ENCODE measurements at places on chromosomes 16 and 17.

- no peak for DNase-seq
Observed at GRCh38 chr17:76966486-76967181, 98.4 kb downstream of the MGAT5B start.

DNA sequence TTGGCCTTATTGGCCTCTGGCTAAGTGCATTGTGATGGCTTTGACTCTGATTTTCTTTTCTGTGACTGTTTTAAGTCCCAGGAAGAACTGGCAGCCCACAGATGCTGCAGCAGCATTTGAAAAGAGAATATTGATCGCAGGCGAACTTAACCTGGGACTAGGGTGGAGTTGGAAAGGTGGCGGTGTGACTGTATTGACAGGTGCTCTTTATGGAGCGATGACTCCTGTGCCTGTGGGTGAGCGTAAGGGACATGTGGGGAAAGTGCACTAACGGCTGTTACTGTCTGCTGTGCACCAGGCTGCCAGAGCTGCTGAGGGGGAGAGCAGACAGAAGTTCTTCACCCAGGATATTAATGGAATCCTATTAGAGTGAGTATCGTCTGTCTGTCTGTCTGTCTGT is 21.3 kb downstream of the UBN1 start:
- DNase-seq: no peak

DNA sequence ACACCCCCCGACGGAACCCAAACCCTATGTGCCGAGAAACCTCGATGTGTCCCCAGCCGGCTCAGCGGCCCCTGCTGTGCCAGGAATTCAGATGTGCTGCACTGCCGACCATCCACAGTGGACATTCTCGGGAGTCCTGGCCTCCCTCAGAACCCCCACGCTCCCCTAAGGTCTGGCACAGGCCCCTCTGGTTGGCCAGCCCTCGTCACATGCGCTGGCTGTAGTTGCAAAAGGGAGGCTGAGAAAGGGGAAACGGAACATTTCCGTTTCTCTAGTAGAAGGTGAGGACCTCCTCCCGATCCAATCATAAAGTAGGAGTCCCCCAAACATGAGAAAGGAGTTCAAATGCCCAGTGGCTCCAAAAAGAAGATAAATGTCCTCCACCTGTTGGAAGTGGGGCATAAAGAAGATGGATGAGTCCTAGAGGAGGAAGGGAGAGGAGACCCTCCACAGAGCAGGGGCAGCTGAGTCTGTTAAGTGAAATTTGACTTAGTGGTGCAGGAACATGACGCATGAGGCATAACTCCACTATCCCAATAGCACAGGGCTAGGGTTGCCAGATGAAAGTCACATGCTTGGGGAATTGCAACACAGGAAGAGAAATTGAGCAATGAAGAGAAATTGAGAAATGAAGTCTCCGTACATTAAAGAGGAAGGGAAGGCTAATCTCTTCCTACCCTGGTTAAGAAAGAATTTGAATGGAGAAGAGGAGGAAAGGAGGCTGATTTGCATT is 49.3 kb upstream of the WSB1 start:
- DNase-seq: peak; percentile 85

GRCh38 chr16:87854053-87854906 is 15.0 kb downstream of the SLC7A5 start:
- DNase-seq: no peak

- DNase-seq: no peak
Observed at GRCh38 chr17:3915581-3915994, 677 bp downstream of the P2RX1 start.

- DNase-seq: no peak
Observed at GRCh38 chr17:64634218-64634617, 27.9 kb downstream of the SMURF2 start.

DNA sequence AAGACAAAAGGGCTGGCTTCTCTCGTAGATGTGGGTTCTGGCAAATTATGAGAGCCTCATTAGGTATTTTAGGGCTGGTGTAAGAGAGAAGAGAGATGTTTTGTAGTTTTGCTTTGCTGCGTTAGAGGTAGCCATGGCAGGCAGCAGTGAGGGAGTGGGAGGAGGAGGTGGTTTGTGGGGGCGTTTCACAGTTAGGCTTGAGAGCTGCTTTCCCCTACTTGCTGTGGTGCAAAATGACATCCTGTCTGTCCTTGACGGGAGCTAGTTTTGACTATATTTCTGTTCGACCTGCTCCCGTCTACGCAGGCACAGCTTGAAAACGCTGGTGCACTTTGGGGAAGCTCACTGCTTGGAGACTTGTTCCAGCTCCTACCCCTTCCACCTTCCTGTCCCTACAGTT is 75.5 kb downstream of the SLC5A11 start:
- DNase-seq: no peak

DNA sequence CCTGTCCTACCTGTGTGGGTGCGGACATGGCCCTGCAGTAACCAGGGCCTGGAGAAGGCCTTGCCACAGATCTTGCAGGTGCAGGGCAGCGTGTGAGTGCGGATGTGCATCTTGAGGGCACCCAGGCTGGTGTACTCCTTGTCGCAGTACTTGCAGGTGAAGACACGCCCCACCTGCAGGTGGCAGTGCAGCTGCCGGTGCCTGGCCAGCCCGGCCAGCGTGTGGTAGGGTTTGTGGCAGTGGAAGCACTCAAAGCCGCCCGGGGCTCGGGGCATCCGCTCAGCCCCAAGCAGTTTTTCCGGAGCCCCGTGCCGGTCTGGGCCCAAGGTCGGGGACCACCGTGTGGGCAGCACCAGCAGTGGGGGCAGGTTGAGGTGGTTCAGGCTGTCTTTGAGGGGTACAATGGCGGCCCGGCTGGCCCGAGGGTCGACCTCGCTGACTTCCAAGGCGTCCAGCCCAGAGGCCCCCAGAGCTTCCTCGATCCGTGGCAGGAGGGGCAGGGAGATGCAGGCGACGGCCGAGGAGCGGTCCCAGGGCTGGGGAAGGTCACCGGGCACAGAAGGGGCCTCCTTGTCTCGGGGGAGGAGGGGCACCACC is 5.1 kb downstream of the SNAI3 start:
- DNase-seq: no peak

GRCh38 chr16:6828690-6829089 is 504.0 kb upstream of the RBFOX1 start:
- DNase-seq: no peak

Measured in HS-5 (cell line).